ENCODE measurements at places on chromosomes 12 and 14.

- DNase-seq = no peak
Measured at GRCh38 chr12:9221483-9221882, 13.3 kb upstream of the PZP start.

- DNase-seq = no peak
Measured at GRCh38 chr12:53336181-53336681, at the start of gene SP7. Gene SP7 (minus strand): TSS chr12:53336354. CDS start chr12:53335646, 708 bp downstream.

DNA sequence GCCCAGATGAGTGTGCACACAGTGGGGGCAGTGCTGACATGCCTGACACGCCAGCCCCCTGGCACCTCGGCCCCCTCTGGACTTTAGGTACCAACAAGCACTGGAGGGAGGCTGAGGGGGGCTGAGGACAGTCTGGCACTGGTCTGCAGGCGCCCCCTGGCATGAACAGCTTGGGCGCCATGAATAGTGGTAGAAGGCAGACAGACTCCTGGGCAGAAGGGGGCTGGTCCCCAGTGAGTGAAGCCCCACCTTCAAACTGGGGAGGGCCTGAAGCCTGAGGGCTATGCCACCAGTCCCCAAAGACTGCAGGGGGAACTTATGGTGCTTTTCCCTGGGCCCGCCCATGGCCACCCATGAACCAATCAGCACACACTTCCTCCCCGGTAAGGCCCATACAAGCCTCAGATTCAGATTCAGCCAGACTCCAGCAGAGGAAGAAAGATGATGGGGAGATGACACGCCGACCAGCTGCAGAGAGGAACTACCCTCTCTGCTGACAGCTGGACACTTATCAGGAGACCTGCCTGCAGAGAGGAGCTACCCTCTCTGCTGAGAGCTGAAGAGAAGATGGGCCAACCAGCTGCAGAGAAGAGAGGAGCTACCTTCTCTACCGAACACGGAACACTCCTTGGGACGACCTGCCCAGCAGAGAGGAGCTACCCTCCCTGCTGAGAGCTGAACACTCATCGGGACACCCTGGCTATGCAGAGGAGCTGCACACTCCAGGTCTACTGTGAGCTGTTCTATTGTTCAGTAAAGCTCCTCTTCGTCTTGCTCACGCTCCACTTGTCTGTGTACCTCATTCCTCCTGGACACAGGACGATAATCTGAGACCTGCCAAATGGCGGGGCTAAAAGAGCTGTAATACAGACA lies 324.5 kb downstream of the PCNX1 start:
- DNase-seq = no peak

DNA sequence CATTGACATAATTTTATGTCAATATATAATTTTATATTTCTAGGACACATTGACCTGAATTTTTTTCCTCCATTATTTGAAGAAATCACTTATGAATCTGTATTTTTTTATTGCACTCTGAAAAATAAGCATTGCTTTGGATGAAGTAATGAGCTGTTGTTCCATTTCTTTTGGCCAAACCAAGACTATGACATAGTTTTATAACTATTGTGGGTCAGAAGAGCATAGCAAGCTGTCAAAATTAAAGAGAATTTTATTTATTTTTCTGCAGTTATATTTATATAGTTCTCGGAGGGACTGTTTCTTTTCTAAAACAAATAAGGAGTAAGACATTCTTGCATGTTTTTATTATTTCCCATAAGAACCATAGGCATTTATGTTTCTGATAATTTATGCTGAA lies 8.5 kb downstream of the C12orf75 start:
- DNase-seq = no peak

GRCh38 chr12:80001562-80001961 lies 66.7 kb upstream of the PPP1R12A start:
- no peak for DNase-seq

DNA sequence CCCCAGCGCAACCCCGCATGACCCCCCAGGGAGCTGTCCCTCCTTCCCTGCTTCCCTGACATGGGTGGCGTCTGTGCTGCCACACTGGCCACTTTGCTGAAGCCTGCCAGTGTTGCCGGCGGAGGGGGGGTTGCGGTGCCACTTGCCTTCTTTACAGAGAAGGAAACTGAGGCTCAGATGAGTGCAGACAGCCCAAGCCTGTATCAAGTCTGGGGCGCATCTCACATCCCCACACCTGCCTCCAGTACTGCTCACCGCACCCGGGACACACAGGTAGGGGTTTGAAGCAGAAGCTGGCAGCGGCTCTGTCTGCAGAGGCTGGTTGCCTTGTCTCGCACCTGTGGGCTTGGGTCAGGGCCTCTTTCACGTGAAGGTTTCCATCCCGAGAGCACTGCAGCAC lies 104.7 kb upstream of the RTL1 start:
- no peak for DNase-seq

- DNase-seq = no peak
Measured at GRCh38 chr14:72801381-72801812, 92.5 kb downstream of the DPF3 start.

DNA sequence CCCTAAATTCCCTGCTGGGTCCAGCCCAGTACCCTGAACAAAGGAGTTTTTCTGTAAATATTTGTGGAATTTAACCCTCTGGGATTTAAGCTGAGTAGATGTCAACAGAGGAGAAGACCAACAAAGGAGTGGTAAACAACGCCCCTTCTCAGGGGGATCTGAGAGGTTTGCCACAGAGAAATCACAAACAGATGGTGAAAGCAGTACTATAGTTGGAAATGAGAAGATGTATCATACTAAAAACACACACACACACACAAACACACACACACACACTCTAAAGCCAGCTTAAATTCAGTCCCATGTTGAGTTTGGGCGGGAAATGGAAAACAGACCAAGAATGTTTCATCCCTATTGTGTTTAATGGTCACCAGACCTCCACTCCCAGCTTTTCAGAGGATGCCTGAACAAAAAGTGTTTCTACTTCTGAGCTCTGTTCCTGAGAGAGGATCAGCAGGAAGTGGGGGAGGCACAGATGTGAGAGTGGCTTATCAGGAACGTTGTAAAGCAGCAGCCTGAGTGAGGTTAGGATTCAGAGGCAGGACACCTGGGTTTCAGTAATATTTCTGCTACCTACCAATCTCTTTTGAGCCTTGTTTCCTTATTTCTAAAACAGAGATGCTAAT lies 3.2 kb downstream of the BIN2 start:
- no peak for DNase-seq

- DNase-seq = no peak
Measured at GRCh38 chr12:19166387-19166786, 36.9 kb downstream of the PLEKHA5 start.

DNA sequence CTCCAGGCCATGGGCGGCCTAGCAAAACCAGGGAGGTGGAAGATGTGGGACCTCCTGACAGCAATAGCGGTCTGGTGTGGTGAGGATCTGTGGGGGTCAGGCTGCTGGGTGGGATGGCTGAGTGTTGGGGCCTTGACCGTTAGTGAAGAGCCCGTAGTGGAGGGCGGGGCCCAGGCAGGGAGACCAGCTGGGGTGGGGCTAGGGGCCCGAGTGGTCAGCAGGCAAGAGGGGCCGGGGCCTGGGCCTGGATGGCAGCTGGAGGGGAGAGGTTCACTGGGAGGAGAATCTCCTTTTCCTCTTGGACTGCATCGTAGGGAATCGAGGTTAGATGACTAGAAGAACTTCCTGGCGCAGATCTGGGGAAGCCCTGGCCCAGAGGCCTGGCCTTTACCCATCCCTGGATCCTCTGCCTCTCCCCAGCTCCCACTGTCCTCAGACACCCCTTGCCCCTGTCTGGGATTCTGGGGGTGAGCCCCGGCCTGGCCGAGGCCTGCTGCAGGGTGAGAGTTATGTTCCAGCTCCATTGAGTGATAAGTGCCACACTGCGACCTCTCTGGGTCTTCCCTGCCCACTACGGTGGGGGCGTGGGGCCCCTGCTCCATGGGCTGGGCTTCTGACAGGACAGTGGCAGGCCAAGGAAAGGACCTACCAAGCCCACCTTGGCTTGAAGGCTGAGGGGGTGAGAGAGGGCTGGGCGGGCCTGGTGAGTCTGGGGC lies 47.1 kb downstream of the KRT80 start:
- no peak for DNase-seq

- no peak for DNase-seq
Measured at GRCh38 chr12:132605892-132606291, 4.5 kb downstream of the LRCOL1 start.

DNA sequence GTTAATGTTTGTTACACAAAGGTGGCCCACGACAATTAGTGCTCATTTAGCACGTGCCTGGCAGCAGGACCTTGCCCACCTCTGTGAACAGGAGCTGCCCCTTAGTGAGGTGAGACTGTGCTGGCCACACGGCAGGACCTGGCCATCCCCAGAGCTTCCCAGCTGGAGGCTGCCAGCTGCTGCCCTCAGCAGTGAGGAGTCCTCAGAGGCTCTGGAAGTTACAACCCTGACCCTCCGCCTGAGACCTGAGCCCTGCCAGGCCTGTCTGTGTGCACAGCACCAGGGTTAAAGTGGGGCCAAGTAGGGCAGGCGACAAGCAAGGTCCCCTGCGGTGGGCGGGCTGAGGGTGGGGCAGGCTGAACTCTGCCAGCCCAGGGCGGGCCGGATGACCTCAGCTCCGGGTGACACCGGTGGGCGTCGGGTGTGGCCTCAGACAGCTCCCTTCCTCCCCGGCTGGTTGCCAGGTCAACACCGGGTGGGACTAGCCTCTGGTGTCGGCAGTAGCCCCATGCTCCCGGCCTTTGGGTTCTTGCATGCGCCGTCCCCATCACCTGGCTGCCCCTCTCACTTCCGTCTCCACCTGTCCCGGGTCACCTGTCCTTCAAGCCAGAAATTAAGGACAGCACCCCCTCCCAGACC lies 9.2 kb upstream of the LBHD2 start:
- no peak for DNase-seq

DNA sequence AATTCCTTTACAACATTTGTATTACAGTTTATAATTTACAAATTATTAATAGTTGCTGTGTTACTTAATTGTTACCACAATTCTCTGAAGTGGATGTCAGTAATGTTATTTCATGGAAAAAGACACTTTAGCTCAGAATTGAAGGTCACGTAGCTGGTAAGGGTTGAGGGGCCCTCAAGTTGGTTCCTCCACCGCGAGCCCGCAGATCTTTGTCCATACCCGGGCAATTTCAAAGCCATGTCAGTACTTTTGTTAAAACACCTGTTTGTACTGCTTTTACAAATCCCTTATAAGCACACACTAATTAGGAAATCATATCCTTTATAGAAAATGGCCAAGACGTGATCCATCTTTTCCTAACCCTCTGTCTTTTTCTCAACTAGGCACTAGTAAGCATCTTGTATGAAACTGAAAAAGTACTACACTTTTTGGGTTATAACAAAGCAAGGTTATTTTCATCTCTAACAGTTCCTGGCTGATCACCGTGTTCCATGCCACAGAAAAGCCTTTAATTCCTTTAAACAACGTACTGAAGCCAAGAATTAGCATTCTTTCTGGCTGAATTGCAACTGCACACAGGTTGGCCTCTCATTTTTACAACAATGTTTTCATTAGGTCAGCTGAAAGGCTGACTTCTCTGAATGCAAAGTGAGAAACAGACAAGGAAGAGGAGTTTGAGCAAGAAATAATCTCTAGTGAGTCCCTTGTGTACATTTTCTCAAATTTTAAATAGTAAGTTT lies 76.1 kb downstream of the CNTN1 start:
- no peak for DNase-seq

DNA sequence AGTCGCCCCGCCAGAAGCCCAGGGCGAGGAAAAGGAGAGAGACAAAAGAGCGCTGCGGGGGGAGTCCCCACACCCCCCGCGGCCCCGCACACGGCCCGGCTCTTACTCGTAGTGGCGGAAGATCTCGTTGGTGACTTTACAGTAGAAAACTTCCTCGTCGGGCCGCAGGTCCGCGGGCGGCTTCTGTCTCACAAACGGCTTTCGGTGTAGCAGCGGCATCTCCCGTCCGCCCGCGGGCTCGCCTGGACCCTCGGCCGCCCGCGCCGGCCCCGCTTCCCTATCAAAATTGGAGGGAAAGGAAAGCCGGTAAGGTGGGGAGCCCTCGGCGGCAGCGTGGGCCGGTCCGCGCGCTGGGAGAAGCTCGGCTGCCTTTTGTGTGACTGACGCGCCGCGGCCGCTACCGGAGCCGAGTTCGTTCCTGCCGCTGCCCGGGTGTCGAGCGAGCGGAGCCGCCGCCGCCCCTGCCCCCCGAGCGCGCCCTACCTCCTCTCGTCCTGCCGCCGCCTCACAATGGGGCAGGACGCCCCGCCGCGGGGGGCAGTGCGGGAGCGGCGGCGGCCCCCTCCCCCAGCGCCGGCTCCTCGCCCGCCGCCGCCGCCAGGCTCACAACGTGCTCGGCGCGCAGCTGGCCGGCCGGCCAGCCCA lies 652 bp downstream of the BAZ1A start:
- DNase-seq = peak; percentile 30

DNA sequence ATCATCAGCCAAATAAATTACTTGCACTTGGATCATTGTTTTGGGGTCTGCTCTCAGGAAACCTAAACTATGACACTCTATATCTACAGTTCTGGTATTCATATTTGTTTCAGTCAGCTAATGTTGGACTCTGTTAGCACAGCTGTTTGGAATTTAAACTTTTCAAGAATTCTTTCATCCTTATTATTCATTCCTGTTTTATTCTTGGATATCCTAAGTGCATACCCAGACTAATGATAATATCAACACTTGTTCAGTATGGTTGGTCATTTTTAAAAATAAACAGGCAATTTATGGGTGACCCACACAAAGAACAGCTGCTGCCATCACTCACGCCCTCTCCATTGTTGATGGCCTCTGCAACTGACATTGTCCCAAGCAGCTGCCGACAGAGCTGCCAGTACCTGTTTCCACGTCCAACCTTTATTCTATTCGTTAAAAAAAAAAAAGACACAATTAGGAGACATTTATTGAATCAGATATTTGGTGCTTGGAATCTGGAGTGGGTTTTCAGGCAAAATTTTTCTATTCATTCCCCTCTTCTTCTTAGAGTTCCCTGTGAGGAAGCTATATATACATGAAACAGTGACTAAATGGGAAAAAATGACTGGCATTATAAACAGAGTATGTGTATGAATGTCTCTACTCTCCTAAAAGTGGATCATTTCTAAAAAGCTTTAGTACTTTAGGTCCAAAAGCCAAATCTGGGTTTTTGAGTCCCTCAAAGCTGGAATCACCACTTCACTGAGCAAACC lies 252.1 kb upstream of the NAV3 start:
- DNase-seq = no peak

DNA sequence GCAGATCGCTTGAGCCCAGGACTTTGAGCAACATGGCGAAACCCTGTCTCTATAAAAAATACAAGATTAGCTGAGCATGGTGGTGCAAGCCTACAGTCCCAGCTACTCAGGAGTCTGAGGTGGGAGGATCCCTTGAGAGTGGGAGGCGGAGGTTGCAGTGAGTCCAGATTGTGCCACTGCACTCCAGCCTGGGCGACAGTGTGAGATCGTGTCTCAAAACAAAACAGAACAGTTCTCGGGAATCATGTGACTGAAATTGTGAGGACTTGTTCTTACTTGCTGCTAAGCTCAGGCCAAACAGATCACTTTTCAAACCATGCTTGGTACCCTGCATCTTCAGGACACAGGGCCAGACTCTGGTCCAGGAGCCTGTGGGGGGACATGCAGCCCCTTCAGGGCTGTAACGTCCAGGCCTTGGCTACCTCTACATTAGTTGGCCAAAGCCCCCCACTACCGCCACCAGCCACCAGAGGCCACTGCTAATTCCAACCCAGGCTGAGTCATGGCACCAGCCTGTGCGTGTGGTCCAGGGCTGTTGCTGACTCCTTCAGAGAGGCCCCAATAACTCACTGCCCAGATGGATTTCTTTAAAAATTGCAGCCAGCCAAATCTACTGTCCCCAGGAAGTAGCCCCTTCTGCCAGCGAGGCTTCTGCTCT lies 33.4 kb upstream of the SYNDIG1L start:
- no peak for DNase-seq

- no peak for DNase-seq
Measured at GRCh38 chr12:125262851-125263250, 197.6 kb downstream of the AACS start.

GRCh38 chr12:6533653-6533922 lies 729 bp upstream of the GAPDH start:
- no peak for DNase-seq

GRCh38 chr12:126742241-126742641 lies 1524.7 kb upstream of the TMEM132C start:
- no peak for DNase-seq

Data from T-helper 17 cell (primary cell).